ENCODE measurements at places on chromosomes 16 and 17. TPM values are rescaled to one million over a fixed set of nuclear protein-coding genes. Genes with fewer than 3 reads are reported as not detected.

Gene CACNG5
- not detected for total RNA-seq

Gene NUBP2
- total RNA-seq = 36.5 TPM

Gene NPW
- total RNA-seq = 2.5 TPM

Gene TEKT1
- total RNA-seq = not detected

Gene CES5A
- not detected for total RNA-seq

Gene KRTAP16-1
- not detected for total RNA-seq

Gene CDT1
- 11.7 TPM for total RNA-seq

Gene VKORC1
- total RNA-seq = 199 TPM

Gene PRSS36
- not detected for total RNA-seq

All from chondrocyte (in vitro differentiated cells).